ENCODE measurements at places on chromosomes 2 and 18. TPM values are rescaled to one million over a fixed set of nuclear protein-coding genes. Genes with fewer than 3 reads are reported as not detected.

- no peak overlapping the region for H3K4me3 ChIP-seq
- no peak overlapping the region for H3K27ac ChIP-seq
- no peaks in the 10 kb centered on the region for H3K36me3 ChIP-seq
- no peaks in the 10 kb centered on the region for H3K27me3 ChIP-seq
- DNase-seq: no peak
These were observed 53.9 kb downstream of the LNPK start for GRCh38 chr2:175948191-175948590.

GRCh38 chr2:177129610-177130009, 83.0 kb upstream of the HNRNPA3 start:
- no peak overlapping the region for H3K4me3 ChIP-seq
- no peak for DNase-seq
- H3K27ac ChIP-seq: no peak overlapping the region
- H3K36me3 ChIP-seq: no peaks in the 10 kb centered on the region

GRCh38 chr2:233140978-233141377, 80.8 kb downstream of the INPP5D start:
- no peaks in the 10 kb centered on the region for H3K4me1 ChIP-seq
- no peak for DNase-seq
- no peaks in the 10 kb centered on the region for H3K36me3 ChIP-seq
- H3K27ac ChIP-seq: no peak overlapping the region
- H3K4me3 ChIP-seq: no peak overlapping the region

GRCh38 chr2:170967553-170967952, 38.5 kb downstream of the GORASP2 start:
- H3K27me3 ChIP-seq: no peaks in the 10 kb centered on the region
- no peak overlapping the region for H3K4me3 ChIP-seq
- H3K36me3 ChIP-seq: no peaks in the 10 kb centered on the region
- H3K4me1 ChIP-seq: peaks cover 3% of the 10 kb centered on the region
- no peak for DNase-seq

DNA sequence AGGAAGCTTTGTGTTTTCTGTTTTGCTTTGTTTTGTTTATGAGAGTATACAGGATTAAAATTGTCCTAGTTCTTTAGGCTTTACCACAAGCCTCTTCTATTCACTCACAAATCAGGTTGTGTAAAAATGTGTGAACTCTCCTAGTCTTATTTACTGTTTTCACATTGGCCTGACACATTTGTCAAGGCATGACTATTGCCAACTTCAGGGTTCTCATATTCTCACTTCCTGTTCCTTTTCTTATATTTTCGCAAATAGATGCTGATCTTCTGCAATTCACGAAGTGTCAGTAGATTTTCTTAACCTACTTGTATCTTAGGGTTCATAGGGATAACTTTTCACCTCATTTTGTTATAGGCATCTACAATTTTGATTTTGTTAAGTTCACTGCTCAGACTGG, 67.1 kb downstream of the CCDC102B start:
- no peak overlapping the region for H3K4me3 ChIP-seq
- H3K27me3 ChIP-seq: no peaks in the 10 kb centered on the region
- no peak overlapping the region for H3K27ac ChIP-seq
- no peaks in the 10 kb centered on the region for H3K36me3 ChIP-seq

DNA sequence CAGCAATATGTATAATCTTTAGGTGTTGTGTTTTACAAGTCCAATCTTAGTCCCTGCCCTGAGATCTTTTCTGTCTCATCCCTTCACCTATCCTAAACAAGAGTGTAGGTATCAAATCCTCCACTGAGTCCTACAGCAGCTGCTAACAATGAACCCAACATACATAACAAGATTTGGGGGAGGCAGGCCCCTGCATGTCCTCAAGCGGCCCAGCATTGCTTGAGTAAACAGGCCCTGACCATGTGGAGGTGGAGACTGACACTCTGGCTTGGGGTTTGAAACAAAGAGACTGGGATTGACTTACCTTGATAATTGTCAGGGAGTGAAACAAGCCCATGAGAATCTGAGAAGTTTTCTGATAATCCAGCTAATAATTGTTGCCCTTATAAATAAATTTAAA, 213.4 kb downstream of the STK39 start:
- no peak overlapping the region for H3K4me3 ChIP-seq
- no peak for DNase-seq
- no peak overlapping the region for H3K27ac ChIP-seq
- H3K4me1 ChIP-seq: peaks cover 10% of the 10 kb centered on the region
- H3K27me3 ChIP-seq: no peaks in the 10 kb centered on the region

DNA sequence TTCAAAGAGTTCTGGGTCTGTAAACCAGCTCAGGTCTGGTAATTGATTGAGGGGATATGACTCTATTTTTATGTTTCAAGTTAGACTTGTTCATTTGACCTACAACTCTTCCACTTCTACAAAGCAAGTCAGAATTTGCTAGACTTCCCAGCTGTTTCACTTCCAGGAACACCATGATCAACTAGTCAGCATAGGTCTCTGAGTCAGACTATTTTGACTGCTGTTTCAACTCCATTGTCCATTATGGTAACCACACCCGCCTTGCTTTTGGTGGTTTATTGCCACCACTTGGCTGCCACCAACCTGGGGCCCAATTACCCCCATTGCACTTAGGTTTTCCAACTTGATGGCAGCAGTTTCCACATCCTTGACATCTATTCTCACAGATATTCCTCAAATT, 116.6 kb downstream of the LAMA3 start:
- H3K27me3 ChIP-seq: no peaks in the 10 kb centered on the region
- H3K4me3 ChIP-seq: no peak overlapping the region
- no peak for DNase-seq
- H3K4me1 ChIP-seq: no peaks in the 10 kb centered on the region
- no peaks in the 10 kb centered on the region for H3K36me3 ChIP-seq

DNA sequence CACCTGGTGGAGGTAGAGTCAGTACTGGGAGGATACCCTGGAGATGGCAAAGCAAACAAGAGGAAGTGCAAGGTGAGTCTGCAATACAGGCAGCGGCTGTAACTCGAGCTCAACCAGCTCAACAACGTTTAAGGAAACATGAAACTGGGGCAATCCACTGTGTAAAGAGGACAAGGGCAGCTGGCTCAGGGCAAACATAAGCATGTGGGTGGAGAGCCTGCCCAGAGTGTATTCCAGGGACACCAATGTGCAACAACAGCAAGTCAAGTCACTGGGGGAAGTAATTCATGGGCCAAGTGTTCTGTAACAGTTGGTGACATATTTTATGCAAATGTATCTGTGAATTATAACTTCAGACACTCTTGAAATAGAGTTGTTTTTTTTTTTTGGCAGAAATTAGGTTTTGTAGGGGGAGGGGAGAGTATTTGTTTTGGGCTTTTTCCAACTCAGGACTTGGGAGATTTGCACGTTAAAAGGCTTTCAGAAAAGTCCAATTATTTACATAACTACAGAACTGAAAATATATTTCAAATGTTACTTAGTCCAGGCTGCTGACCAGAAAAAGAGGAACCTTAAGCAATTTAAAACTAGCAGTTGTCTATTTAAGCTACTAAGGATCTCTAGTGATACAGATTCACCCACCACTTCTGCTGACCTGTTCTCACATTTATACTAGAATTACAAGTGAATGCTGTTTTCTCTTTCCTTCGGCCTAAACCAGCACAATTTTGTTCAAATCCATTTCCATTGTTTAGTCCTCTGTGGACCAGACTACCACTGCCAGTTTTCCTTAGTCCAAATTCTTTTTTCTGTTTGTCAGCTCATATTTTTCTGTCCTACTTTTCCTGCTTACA, 18.6 kb downstream of the NRXN1 start:
- H3K27me3 ChIP-seq: no peaks in the 10 kb centered on the region
- DNase-seq: no peak

- H3K27ac ChIP-seq: peak overlapping the region; percentile 89
- no peak for DNase-seq
- H3K36me3 ChIP-seq: no peaks in the 10 kb centered on the region
- peak overlapping the region; percentile 67 for H3K4me3 ChIP-seq
- peaks cover 59% of the 10 kb centered on the region for H3K4me1 ChIP-seq
These were observed 5.3 kb downstream of the NRP2 start for GRCh38 chr2:205687641-205687956.

The BMP10 gene
- not detected for total RNA-seq

The IAH1 gene
- 40.0 TPM for total RNA-seq

The UGT1A10 gene
- total RNA-seq: not detected

The GNAL gene
- total RNA-seq: 23.3 TPM

The ORC2 gene
- total RNA-seq: 21.6 TPM

The CNGA3 gene
- total RNA-seq: not detected

The ANKRD53 gene
- total RNA-seq: 4.9 TPM

The PRADC1 gene
- 8.1 TPM for total RNA-seq

The LMAN1 gene
- total RNA-seq: 52.8 TPM

The CDK5R2 gene
- 0.49 TPM for total RNA-seq

The MBD1 gene
- total RNA-seq: 85.7 TPM

Data from vagina (tissue), 2 donors.